ENCODE measurements at places on chromosomes 1 and 21. TPM values are rescaled to one million over a fixed set of nuclear protein-coding genes. Genes with fewer than 3 reads are reported as not detected.

ADAMTSL4 gene
- total RNA-seq: 6.3 TPM

HPDL gene
- 0.19 TPM for total RNA-seq

MYCL gene
- total RNA-seq: 0.12 TPM

CD1E gene
- total RNA-seq: not detected

AIRE gene
- total RNA-seq: under 0.01 TPM

NCAM2 gene
- 5.5 TPM for total RNA-seq

RHD gene
- not detected for total RNA-seq

CYP4A22 gene
- total RNA-seq: not detected

FAM177B gene
- total RNA-seq: not detected

CELA2A gene
- total RNA-seq: not detected

S100A1 gene
- not detected for total RNA-seq

MYOG gene
- not detected for total RNA-seq

ETNK2 gene
- total RNA-seq: 0.37 TPM

SGIP1 gene
- total RNA-seq: 61.1 TPM

MYBPH gene
- 0.06 TPM for total RNA-seq

LPAR3 gene
- 0.13 TPM for total RNA-seq

HSD11B1 gene
- total RNA-seq: 52.4 TPM

TMPRSS15 gene
- total RNA-seq: 0.06 TPM

ORC1 gene
- 5.7 TPM for total RNA-seq

PARK7 gene
- 397 TPM for total RNA-seq

Measured in aortic smooth muscle cell (primary cell).